ENCODE measurements at places on chromosomes 2 and 18.

- no peak for DNase-seq
These were observed 419.1 kb upstream of the DSEL start for GRCh38 chr18:67935638-67936037.

GRCh38 chr18:45359275-45360009 is 255.8 kb upstream of the SLC14A2 start:
- DNase-seq, result no peak

- DNase-seq, result no peak
These were observed 1604.8 kb upstream of the NXPH2 start for GRCh38 chr2:140384946-140385345.

DNA sequence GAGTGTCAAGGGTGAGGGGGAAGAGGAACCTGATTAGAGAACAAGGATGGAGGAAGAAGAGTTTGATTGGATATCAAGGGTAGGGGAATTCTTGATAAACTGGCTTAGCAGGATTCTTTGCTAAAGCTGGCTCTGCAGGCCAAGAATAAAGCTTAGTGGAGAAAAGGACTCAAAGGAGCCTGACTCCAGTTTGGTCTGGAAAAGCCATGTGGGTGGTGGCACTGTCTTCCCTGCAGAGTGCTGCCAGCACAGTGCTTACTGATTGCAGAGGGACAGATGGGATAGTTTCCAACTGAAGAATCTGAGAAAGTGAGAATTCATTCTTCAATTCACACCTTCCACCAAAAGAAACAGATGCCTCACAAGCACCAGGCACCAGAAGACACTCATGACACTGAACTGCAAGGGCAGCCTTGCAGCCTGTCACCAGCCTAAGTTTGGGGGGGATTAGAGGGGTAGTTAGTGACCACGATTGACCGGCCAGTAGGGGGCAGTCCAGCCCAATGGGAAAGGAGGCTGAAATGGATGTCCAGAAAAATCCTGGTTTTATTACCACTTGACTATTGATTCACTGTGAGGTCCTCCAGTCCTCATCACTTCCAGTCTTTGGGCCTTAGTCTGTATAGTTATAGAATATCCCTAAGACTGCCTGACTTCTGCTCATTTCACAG is 334.5 kb downstream of the SMAD2 start:
- DNase-seq, result peak; percentile 19

DNA sequence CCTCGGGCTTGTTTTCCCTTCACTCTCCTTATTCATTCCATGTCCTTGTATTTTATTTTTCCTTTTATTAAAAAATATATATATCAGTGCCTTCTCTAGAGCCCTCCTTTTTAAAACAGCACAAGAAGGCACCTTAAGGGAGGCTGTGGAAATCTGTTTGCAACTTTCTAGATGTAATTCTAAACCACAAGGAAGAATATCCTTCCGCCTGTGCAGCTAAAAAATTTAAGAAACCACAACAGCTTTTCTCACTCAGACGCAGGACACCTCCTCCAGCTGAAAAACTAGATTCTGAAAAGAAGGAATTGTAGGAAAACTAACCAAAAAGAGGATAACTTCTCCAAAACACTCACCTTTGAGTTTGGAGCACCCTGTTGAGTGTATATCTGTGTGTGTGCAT is 142.2 kb downstream of the BCL11A start:
- DNase-seq, result no peak

- DNase-seq, result no peak
These were observed 74.6 kb downstream of the ASXL3 start for GRCh38 chr18:33652635-33653034.

DNA sequence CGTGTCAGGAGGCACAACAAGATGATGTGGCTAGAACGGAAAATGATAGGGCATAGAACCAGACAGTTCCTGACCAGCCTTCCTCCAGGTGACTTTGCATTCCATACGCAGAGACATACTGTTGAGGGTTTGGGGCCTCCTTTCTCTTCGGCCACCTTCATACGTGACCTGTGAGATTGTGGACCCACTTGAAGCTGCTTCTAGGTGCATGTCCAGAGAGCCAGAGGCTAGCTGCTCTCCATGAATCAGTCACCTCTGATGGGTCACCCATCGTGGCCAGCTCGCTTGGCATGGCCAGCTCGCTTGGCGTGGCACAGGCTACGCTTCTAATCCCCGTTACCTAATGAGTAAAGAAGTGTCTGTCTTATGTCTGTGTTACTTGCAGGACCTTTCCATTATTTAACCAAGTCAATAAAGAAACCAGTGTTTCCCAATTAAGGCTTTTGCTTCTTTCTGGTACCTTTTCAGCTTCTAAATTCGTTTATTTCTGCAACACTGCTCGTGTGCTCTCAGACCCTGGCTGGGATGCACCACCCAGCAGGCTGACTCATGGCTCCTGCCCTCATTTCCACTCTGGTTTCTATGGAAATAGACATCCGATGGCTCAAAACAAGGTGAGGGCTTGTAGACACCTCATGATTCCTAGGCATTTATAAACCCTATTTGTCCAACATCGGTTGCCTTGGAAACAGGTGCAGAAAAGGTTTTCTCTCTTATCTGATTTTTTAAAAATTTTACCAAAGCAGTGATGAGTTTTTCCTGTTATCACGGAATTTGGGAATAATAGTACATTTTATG is 86.7 kb upstream of the B3GNT7 start:
- no peak for DNase-seq

DNA sequence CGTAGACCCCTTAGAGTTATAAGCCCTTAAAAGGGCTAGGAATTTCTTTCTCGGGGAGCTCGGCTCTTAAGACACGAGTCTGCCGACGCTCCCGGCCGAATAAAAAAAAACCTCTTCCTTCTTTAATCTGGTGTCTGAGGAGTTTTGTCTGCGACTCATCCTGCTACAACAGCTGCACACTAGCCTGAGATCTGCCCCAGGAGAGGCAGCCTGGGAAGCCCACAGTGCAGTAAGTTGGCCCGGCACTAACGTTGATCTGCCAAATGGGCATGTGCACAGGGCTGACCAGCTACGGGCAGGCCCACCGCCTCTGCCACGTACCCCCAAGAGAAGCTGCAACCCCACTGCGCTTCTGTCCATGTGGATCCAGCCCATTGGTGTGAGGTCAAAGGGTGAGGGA is 8.4 kb upstream of the LIMS2 start:
- no peak for DNase-seq

DNA sequence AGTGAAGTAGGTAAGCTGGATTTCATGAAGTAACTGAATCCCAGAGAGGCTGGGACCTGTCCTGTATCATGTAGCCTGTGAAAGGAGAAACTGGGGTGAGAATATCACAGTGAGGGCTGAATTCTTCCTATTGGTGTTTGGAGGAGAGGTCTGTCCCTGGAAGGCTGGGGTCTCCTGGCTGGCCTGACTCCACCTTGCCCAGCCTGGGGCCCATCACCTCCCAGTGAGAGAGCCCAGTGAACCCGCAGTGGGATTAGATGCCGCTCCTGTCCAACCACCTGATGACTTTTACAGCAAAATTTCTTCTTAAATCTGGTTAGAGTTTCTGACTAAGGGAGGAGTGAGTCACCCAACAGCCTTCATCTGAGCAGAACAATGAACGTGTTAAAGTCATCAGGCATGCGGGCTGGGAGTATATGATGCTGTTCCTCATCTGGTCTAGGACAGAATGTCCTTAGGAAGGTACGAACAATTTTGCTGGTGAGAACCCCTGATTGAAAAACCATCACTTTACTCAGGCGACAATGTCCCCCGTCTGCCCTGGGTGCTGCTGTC is 152.9 kb downstream of the LPIN1 start:
- no peak for DNase-seq

DNA sequence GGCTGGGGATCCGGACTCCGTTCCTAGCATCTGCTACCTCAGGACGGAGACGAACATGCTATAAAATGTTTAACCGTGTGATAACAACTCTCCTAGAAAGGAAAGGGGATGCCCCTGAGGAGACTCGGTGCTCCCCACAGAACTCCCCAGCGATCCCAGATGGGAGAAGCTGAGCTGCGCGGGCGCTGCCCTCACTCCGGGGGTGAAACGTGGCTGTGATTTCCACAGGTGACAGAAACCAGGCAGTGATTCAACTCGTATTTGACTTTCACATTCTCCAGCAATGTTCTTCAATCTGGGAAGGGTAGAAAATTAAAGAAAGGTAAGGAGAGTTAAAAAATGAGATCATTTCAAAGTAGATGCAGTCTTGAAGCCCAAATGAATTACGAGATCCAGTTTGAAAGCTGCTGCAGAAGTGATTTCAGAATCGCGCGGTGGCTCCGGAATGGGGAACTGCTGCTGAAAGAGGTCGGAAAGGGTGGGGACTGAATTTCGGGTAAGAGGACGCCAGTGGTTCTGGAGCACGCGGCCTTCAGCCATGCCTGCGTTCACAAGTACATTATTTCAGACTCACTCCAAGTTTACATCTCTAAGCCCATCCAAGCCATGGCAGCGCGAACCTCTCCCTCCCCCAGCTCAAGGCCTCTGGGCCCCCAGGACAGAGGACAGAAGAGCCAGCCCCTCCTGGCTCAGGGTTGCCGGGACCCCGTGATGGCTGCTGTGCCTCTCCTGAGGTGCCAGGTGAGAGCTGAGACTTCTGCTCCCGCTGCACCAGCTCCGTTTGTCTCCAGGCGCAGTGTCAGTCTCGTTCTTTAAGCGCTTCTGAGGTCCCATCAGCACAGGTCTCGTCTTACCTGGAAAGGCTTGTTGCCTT is 39.5 kb downstream of the ADNP2 start:
- no peak for DNase-seq

DNA sequence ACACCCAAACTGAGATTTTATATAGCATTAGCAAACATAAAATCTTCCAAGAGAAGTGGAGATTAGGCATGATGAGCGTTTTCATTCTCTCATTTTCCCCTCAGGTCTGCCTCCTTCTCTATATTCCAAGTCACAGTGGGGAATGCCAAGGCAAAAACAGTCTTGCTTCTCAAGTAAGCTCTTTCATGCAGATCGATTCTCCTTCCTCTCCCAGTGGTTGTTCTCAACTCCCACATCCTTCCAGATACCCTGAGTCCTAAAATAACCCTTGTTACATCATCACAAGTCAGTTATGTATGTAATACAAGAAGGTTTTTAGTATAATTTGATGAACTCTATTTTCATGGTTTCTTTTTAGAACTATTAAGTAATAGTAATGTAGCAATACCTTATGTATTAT is 150.6 kb downstream of the TXNL1 start:
- DNase-seq, result no peak

- no peak for DNase-seq
These were observed 834.4 kb upstream of the SLC39A10 start for GRCh38 chr2:194822657-194823056.

DNA sequence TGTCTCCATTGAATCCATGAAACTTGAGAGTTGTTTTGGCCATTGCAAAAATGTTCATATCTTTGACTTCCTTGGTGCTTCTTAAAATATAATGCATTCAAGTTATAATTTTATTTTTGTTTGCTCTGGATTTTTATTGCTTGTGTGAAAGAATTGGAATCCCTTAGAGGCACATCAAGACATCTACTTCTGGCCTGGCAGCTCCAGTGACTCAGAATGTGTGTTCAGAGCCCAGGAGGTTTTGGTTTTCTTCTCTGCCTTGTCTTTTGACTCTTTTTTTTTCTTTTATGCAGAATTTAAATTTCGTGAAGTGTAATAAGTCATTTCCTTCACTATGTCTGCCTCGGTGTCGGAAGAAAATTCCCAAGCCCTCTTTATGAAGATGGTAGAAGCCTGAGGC is 180.2 kb downstream of the LTBP1 start:
- no peak for DNase-seq

- no peak for DNase-seq
These were observed 74.5 kb downstream of the NEDD4L start for GRCh38 chr18:58118536-58118935.

- DNase-seq, result no peak
These were observed 101.2 kb upstream of the MAP4K4 start for GRCh38 chr2:101596333-101596732.

DNA sequence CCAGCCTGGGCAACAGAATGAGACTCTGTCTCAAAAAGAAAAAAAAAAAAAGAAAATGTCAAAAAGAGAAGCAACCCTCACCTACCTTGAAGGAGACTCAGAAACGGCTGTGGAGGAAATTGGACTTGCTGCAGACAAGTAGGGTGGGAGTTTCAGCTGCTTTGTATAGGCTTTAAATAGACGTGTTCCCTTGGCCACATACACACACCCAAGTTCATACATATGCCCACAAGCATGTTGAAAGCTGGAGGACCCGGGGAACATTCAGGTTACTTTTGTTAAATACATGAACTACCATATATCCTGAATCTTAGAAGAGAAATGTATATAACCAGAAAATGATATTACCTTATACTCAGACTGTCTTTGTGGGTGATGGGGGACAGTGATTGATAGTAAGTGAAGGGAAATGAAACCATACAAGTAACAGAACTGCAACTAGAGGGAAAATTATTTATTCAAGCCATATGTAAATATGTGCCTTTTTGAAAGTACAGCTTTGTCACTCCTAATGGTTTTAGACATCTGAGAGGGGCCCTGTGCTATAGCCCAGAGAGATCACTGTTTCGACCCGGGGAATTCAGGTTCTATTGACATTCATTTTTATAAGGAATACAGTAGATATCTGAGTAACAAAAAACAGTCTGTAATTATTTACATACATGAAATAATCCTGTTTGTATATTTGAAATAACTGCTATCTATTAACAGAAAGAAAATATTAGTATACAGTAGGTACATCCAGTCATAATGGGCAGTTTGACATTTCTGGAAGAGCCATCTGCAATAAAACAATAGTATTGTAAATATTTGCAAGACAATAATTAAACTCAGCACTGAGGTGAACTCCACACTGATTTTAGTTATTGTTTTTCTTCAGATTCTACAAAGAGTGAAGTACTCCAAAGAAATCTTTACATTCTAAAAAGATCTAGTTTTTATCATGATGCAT is 48.0 kb upstream of the TGIF1 start:
- no peak for DNase-seq
